ENCODE measurements at places on chromosomes 6 and 20.

- DNase-seq, result no peak
Measured at GRCh38 chr20:40525351-40525750, 163.7 kb downstream of the MAFB start.

DNA sequence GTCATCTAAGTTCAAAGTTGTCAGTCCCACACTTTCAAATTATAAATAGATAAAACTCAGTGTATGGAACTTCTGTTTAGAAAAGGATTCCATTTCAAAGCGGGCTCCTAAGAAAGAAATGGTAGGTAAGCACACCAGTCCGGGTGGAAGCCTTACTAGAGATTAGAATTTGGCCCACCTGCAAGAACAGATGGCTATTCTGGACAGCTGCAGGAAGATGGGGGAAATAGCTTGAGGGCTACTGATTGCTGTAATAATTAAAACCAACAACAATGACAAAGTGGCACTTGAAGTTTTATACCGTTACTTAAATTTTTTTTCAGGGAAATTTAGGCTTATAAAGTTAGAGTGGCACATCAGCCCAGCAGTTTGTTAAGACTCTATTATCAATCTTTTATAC lies 83.3 kb downstream of the HIVEP2 start:
- no peak for DNase-seq

- DNase-seq, result no peak
Measured at GRCh38 chr20:64113796-64114355, 6.5 kb upstream of the NPBWR2 start.

- no peak for DNase-seq
Measured at GRCh38 chr20:19473216-19473921, 260.9 kb downstream of the SLC24A3 start.

- DNase-seq, result no peak
Measured at GRCh38 chr6:118986312-118986711, 51.4 kb upstream of the MCM9 start.

DNA sequence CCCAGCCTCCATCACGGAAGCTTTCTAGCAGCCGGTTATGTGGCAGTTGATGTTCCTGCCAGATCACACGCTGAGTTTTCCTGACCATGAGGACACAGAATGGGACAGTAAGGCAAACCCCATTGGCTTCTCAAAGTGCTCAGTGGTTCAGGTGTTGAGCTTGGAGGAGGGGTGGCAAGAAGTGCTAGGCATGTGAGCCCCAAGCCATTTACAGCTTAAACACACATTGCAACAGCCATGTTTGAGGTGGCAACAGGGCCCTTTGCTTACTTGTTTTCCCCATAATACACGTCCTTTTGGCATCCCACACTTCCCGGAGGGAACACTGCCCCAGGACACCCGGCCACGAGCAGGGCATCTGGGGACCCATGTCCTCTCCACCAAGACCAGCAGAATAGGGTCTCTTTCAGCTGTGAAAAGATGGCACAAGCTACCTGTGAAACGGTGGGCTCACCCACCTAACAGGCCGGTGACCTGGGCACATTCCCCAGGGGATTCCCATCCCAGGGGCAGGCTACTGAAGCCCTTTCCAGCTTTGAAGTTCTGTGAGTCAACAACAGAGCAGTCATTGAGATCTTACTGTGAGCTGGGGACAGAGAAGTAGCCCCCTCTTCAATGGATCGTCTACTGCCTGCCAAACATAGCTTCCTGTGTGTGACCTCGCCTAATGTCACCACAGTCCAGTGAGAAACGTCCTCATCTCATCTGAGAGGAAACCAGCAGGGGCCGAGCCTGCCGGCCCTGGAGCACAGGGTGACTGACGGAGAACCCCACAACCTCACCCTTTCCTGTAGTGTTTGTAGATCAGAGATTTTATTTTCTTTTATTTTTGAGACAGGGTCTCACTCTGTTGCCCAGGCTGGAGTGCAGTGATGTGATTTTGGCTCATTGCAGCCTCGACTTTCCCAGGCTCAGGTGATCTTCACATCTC lies 4.0 kb upstream of the TLDC2 start:
- DNase-seq, result no peak

- DNase-seq, result no peak
Measured at GRCh38 chr6:147122823-147123222, 81.4 kb upstream of the STXBP5 start.

Measured in caudate nucleus (tissue), 63 donors.